ENCODE measurements at places on chromosomes 2 and 18.

GRCh38 chr2:131056932-131057287, 36.4 kb downstream of the FAM168B start:
- no peak for DNase-seq

DNA sequence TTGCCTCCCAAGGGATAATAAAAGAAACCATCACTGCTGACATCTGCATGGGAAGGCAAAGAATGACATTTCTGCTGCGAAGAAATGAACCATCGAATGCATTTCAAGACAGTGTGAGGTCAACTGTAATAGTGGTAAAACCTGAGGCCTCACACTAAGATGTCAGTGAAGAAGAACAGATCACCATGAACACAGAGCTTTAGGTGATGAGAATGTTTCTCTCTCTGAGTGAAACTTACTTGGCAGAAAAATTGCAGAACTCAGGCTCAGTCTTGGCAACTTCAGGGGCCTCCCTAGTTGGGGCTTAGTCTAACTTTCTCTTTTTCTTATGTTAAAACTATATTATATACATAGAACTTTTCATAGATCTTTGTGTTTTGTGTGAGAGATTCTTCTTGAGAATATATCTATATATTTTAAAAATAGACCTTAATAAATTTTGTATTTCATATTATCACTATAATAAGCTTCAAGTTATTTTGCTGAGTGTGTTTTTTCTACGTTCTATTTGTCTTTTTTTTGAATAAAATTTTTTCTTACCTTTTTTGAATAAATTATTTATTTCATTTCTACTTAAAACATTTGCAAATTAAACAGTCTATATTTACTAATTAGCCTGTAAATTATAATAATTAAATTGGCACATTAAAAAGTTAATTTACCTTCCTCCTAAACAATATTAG, 427.5 kb upstream of the TRIB2 start:
- no peak for DNase-seq

GRCh38 chr18:74595431-74595830, 2.2 kb upstream of the ZNF407 start:
- DNase-seq, result no peak

DNA sequence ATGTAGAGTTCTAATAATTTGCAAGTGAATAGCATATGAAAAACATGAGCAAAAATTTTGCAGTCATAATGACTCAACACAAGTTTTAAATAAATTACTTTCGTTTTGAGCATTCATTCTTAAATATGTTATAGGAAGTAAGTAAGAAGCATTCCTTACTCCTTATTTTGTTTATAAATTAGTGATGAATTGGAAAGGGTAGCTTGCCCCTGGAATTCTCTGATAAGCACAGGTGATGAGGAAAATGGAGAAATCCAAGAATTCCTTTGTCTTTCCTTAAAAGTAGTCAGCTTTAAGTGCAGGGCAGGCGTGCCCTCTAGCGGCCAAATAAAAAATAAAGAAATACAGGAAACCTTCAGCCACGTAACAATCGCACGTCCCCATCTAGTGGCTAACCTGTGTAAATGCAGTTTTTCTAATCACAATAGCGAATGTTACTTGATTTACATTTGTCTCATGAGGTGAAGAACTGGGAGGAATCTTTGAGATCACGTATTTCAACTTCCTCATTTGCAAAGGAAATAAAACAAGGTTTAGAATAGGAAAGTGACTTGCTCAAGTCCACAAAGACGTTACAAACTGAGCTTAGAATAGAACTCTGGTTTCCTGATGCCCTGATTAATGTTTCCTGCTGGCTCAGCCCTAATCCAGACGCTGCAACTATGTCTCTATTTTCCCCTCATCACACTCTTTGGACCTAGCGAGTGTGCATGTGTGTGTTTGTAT, 47.2 kb upstream of the ZNG1B start:
- DNase-seq, result no peak

- DNase-seq, result no peak
Measured at GRCh38 chr2:206256706-206257205, 17.7 kb upstream of the ZDBF2 start.

DNA sequence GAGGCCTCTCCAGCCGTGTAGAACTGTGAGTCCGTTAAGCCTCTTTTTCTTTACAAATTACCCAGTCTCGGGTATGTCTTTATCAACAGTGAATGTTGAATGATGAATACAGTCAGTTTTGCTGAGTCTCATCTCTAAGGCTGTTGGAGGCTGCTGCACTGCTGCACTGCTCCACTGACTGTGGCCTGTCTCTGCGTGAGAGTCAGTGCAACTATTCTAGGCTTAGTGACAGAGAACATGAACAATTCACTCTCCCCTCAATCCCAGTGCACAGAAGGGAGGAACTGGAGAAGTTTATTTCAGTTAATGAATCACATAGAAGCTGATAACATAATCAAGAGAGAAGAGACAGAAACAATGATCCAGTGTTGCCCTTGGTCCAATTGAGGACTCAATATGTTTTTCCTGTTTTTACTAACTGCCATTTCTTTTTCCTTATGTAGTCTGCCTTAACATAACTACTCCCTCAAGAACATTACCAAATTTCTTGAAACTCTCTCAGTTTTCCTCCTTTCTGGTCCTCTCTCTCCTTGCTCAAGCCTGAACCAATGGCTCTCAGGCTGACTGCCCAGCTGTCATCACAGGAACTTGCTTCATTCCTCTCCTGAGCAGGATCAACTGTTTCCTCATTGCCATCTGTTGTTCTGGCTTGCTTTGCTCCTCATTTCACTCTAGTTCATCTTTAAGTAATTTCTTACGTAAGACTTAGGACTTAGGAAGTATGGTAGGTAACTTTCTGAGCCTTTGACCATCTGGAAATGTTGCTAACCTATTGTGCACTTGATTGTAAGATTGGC, 483.2 kb downstream of the METTL4 start:
- DNase-seq, result no peak

- DNase-seq, result no peak
Measured at GRCh38 chr2:138123741-138124140, 159.5 kb downstream of the HNMT start.

GRCh38 chr2:236252602-236253001, 11.6 kb downstream of the ASB18 start:
- no peak for DNase-seq

DNA sequence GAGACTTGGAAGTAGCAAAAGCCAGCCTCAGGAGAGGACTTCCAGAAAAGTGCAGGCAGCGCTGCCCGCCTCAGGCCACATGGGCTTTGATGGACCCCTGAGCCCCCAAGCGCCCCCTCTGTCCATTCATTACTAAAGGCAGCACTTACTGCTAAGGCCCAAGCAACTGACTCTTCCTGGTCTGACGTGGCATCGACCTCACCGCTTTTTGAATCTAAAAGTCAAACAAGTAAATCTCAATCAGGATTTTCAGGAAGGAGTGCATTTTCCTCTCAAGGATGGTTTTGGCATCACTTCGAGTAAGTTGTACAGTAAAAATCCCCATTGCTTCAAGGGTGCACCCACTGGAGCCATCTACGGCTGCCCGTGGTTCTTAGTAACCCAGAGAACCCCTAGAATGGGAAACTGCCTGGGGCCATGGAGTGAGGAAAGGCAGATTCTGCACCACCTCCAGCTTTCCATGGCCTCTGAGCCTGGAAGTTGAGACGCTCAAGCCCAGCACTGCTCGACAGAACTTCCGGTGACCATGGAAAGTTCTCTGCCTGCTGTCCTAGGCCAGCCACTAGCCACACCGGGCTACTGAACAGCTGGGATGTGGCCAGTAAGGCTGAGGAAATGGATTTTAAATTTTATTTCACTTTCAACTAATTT, 7.0 kb downstream of the HJURP start:
- no peak for DNase-seq

DNA sequence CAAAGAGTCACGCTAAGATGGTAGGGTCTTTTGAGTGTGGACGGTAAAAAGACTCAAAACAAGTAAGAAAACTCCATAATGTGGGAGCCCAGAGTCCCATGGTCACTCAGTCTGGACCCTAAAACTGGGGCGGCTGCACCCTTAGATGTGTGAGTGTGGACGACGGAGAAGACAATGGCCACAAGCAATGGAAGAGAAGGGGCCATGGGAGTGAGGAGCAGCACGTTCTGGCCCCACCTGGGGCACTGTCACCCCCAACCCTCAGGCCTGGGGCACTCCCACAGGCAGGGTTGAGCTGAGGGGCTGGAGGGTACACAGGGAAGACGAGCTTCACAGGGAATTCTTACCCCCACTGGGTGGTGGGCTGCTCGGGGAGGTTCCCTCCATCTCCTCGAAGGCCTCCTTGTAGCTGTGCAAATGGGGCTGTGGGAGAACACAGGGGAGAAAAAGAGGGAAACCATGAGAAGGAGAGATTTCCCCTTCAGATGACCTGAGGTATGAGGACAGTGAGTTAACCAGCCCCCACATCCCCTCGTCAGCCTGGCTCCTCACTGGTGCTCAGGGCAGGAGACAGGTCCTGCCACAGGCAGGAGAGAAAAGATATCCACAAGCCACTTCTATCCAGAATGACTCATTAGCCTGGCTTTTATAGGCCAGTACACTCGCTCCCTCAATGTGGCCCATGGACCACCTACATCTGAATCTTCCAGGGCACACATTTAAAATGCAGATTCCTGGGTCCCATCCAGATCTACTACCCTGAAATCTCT, 167.9 kb downstream of the TNS1 start:
- DNase-seq, result no peak

GRCh38 chr18:48852292-48852691, 98.5 kb downstream of the SMAD7 start:
- no peak for DNase-seq

DNA sequence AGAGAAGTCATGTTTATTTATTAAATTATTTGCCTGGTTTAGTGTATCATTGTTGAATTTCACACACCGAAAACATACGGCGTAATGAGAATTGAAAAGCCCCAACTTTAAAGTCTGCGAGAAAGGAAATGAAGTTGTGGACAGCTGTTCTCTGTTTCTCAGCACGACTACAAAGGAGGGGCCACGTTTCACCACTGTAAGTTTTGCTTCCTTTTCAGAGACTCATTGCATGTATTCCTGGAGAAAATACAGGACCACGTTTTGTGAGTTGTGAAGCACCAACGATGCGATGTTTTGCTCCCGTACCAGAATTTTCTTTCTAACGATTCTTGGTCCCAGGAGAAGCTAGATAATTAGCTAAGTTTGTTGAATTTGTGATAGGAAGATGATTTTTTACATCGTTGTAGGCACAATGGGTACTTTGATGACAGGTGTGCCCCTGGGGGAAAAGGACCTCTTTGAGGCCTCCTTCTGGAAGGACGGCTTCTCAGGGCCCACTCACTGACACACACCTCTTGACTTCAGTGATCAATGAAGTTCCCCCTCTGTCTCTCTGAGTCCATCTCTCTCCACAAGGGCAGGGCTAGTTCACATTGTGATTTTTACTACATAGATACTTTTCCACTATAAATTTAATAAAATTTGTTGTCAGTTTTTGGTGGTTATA, 23.7 kb upstream of the ACKR3 start:
- DNase-seq, result no peak

All from cerebellar nuclear complex (tissue), 1 donor.